Hippocampal formation (tissue), 2 donors: ENCODE measurements at places on chromosomes 7 and 10.

DNA sequence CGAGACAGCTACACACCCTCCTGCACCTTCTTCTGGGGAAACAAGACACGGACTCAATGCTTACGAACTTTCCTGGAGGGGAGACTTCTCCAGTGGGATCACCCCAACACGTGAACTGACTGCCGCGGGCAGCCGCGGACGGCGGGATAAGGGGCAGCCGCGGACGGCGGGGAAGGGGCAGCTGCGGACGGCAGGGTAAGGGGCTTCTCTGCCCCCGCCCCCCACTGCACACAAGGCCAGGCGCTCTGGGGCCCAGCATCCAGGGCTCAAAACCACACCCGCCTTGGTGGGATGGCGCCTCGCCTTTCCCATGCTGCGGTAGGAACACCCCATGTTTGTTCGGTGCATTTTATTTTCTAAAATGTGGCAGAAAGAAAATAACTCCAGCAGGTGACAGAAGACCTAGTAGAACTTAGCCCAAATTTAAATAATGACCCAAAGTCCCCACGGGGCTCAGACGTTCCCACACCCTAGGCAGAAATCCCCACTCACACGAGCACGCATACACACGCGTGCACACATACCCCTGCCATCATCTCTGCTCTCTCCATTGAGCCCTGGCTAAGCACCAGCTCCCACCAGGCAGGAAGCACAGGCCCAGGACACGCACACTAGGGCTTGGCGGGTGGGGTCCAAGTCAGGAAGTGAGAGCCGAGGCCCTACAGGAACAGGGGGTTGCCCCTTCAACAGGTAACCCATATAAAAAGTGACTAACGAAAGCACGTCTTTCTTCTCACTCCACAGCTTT lies 26.6 kb upstream of the GPR146 start:
- DNase-seq: no peak

GRCh38 chr7:132430861-132431822 lies 145.1 kb downstream of the PLXNA4 start:
- no peak for DNase-seq

DNA sequence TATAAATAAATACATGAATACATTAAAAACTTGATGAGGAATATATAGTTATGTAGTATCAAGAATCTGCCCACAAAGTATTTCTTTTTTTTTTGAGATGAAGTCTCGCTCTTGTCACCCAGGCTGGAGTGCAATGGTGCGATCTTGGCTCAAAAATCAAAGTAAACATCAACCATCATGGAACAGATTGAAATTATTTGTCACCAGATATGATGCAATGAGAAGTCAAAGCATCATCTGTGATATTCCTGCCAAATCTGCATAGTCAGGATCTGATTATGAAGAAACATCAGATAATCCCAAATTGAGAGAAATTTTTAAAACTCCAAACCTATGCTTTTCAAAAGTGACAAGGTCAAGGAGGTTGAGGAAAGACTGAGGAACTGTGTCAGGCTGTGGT lies 5.1 kb upstream of the CYP2C18 start:
- DNase-seq: no peak

- DNase-seq: no peak
Observed at GRCh38 chr7:157560710-157561522, 224.1 kb downstream of the DNAJB6 start.

- DNase-seq: no peak
Observed at GRCh38 chr7:110938165-110938564, 152.8 kb upstream of the LRRN3 start.

DNA sequence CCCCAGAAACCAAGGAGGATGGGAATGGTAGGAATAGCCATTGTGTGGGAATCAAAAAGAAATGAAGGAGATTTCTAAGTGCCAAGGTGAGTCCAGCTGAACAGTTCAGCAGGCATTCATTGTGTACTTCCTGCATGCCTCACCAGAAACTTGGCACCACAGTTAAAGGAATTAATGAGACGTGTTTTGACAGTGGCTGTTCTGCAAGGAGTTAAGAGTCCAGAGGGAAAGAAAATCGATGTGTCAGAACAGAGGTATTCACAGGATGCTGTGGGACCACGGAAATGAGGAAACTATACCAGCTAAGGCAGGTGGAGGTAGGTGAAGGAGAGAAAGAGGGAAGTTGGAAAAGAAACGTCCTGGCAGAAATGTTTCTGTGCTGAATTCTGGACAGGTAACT lies 78.1 kb downstream of the PRKCQ start:
- no peak for DNase-seq

DNA sequence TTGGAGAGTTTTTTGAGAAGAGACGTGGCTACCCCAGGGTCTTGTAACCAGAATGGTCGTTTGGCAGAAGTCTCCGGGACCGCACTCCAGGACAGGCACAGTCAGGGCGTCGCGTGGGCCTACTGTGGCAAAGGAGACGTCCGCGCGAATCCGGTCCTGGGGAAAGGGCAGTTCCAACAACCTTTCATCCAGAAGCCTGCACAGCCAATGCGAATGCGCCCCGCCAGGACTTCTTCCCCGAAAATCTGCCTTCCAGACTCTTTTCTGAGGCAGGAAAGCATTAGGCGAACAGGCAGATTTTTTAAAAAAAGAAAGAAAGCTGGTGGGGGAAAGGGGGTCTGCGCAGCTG lies 2.0 kb downstream of the HPSE2 start:
- no peak for DNase-seq

- no peak for DNase-seq
Observed at GRCh38 chr10:93085272-93085859, 11.7 kb downstream of the CYP26A1 start.

- no peak for DNase-seq
Observed at GRCh38 chr7:16637379-16637778, 8.2 kb downstream of the ANKMY2 start.

GRCh38 chr7:92808006-92808405 lies 28.4 kb downstream of the CDK6 start:
- DNase-seq: no peak
